ENCODE measurements at places on chromosomes 7 and 10.

- no peak for DNase-seq
Measured at GRCh38 chr10:91935886-91936285, 12.3 kb downstream of the BTAF1 start.

GRCh38 chr7:29443552-29443951, 120.1 kb upstream of the PRR15 start:
- DNase-seq, result no peak

DNA sequence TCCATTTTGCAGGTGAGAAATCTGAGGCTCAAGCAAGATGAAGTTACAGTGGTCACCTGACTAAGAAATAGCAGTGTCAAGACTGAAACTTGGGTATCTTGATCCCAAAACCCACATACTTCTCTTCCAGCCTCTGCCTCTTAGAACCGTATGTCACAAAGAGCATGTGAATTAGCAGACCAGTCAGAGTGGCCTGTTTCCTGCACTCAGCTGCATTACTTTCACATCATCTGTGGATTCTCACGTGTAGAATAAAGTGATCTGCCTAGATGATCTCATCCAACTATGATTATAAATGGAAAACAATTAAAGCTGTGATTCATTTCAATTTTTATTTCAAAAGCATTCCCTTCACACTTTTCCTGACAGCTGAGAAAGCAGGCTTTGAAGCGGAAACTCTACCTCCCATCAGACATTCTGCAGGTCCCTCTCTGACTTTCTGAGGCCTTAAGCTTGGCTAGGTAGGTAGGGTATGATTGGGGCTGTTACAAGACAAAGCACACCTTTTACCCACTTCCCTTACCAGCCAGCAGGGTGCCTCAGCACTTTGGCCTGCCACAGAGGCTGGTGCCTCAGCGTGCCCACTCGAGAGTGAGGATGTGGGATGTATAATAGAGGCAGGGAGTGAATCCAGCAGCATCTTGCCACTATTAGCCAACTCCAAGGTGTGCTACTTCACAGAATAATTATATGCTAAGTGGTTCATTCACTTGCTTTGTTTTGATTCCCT, 70.2 kb upstream of the PDE1C start:
- no peak for DNase-seq

DNA sequence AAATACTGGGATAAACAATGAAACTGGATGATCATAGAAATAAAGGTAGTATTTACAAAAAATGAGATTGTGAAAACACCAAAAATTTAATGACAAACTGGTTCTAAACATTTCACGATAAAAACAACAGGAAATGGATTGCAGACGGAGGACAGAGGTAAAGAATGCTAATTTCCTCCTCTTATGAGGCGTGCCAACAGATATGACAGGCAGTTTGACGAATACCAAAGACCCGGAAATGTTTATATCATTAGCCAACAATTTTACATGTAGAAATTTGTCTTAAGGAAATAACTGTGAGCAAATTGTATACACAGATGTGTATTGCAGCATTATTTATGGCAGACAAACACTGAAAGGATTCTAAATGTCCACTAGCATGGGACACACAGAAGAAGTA, 162.0 kb upstream of the MGMT start:
- DNase-seq, result no peak

DNA sequence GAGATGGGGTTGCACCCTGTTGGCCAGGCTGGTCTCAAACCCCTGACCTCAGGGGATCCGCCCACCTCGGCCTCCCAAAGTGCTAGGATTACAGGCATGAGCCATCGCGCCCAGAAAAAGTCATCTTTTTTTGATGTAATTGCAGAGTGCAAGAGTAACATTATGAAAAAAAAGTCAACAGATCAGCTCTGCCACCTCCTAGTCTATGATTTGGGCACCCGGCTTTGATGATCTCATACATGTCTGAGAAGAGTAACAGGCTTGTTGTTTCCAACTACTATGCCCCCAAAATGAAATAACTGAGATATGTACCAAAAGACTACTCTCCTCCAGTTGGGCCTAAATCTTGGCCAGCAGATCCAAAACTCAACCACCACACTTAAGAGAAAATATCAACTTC, 40.8 kb downstream of the VOPP1 start:
- no peak for DNase-seq

DNA sequence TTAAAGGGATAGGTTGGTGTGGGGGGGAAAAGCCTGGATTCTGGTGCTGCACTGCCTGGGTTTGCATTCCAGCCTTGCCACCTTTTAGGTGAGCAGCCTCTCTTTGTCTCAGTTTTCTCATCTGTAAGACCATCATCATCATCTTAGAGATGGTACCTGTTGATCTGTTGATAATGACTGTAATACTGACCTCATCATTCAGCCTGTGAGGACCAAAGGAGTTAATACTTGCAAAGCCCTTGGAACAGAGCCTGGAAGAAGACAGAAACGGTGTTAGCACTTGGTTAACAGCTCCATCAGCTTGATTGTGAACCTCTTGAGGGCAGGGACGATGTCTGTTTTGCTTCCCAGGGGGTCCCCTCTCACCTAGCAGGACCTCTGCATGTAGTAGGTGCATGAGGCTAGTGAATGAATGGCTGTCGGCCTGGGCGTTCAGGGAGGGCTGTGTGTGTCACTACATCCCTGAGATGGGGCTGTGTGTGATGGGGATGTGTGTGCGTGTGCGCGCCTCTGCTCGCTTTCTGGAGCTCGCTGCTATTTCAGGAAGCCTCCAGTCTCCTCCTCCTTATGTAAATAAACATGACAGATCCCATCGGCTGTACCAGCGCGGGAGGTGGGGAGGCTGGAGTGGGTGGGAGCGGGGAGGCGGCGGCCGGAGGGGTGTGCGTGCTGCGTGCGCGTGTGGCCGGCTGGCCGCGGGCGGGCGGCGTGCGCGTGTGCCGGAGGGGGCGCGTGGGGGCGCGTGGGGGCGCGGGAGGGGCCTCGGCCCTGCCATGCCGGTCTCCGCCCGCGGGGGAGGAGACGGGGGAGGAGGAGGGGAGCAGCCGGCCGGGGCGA, 61.2 kb downstream of the NEURL1 start:
- peak; percentile 58 for DNase-seq

- no peak for DNase-seq
Measured at GRCh38 chr10:129373718-129374117, 93.3 kb upstream of the MGMT start.

DNA sequence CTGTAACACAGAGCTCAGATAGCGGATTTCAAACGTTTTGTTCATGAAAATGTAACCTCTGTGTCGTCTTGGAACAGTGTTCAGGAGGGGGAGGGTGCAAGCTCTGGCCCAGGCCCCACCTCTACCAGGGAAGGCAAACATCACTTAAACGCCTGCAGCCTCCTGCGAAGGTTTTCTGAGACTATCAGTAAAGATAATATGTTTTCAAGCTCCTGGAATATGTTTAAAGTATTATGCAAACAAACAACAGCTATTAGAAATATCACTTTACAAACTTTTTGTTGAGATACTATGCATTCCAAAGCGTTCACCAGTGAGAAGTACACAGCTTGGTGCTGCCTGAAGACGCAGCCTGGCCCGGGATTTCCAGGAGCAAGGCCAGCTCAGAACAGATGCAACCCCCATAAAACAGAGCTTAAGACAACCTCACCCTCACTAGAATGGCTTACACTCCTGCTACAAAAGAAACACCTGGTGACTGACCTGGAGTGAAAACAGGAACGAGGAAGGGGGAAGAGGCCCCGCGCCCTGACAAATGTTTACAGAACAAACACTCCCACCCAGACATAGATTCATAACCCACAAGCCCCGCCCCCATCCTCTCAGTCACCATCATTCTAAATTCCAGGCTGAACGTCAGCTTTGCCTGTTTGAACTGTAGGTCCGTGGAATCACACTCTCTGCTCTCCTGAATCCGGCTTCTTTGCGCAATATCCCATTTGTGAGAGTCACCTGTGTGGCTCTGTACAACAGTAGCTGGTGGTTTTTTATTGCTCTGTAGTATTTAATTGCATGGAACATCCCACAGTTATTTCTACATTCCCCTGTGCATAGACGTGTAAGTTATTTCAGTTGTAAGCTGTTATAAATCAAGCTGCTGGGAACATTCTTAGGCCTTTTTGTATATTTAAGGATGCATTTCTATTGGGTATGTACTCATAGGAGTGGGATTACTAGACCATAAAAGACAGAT, 155.0 kb downstream of the PTPRN2 start:
- DNase-seq, result no peak

GRCh38 chr10:126101736-126102135, 205.4 kb downstream of the FANK1 start:
- DNase-seq, result no peak

- no peak for DNase-seq
Measured at GRCh38 chr7:82172017-82172416, 271.6 kb downstream of the CACNA2D1 start.

DNA sequence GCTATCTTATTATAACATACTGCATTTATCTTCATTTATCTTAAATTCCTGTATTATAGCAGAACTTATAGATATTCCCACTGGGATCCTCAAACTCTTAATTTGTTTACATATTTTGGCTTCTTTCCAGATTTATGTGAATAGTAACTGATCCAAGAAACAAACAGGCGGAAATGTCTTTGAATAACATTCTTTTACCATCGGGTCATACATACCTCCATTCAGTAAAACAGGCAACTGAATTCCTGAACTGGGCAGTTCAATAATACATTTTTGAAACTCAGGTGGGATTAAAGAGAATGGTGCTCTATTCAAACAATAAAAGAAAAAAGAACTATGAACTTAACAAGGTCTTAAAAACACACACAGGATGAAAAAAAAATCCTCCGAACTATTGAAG, 337.4 kb downstream of the CRPPA start:
- no peak for DNase-seq

Measured in head of caudate nucleus (tissue), 42 donors.